Activated CD4-positive, CD25-positive, alpha-beta regulatory T cell (primary cell): ENCODE measurements at places on chromosomes 16 and 17.

DNA sequence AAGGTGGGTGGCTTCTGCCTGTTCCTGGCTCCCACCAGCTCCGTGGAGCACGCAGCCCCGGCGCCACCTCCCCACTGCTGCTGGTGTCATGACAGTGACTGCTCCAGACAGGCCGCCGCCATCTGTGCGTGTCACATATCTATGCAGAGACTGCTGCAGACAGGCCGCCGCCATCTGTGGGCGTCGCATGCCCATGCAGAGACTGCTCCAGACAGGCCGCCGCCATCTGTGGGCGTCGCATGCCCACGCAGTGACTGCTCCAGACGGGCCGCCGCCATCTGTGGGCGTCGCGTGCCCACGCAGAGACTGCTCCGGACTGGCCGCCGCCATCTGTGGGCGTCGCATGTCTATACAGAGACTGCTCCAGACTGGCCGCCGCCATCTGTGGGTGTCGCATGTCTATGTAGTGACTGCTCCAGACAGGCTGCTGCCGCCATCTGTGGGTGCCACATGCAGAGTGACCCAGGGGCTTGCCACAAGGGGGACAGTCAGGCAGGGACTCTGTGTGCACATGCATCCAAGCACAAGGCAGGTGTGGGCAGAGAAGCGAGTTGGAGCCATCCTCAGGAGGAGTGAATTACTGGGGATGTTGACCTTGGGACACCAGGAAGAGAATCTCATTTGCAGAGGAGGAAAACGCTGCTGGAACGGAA, 3.3 kb upstream of the FN3KRP start:
- no peak for DNase-seq

DNA sequence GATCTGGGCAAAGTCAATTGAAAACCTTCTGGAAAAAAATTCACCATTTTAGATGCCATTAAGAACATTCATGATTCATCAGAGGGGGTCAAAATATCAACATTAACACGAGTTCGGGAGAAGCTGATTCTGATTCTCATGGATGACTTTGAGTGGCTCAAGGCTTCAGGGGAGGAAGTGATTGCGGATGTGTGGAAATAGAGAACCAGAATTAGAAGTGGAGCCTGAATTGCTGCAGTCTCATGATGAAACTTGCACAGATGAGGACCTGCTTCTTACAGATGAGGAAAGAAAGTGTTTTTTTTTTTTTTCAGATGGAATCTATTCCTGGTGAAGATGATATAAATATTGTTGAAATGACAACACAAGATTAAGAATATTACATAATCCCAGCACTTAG, 12.9 kb downstream of the ITGAX start:
- no peak for DNase-seq

DNA sequence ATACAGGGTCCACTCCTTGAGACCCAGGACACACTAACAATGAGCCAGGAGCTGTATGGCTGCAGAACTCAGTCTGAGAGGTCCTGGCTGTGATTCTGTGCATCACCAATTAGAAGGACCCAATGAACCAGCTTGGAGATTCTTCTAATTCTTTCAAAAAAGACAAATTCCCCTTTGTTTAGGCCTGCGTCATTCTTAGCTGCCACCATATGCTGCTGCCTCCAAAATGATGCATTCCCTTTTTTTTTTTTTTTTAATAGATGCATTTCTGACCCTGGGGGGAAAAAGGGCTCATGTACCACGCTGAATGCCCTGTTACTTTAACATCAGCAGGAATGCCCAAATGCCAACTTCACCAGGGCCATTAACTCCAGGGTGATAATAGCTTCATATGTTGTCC, 28.5 kb downstream of the EMP2 start:
- no peak for DNase-seq

DNA sequence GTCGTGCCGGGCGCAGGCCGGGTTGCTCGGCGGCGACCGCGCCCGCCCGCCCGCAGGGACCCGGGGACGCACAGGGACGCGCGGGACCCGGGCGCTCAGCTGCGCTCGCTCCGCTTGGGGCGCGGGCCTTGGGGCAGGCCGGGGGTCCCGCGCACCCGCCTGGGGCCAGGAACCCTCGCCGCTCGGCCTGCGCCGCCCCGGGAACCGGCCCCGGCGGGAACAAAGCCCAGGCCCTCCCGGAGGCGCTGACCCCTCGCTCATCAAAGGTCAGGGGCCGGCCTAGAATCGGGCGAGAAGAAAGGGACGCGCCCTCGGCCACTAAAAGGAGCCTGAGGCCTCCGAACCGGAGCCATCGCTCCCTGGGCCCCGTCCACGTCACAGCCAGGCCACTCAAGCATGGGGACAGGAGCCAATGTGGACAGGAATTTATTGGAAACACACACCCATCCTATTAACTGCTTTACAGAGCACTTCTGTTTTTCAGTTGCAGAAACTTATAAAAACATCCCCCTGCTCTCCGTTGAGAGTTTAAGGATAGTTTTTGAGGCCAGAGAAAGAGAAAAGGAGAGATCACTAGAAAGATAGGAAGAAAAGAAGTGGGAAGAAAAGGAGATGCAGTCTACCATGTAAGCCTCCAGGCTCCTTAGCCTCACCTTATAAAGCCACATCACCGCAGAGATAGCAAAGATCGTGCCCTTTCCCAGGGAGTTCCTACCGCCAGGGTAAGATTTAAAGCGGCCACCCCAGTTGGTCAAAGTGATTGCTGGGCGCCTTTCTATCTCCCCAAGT, 558 bp upstream of the ZFHX3 start:
- DNase-seq: no peak

- no peak for DNase-seq
Measured at GRCh38 chr17:20174588-20175265, 165.6 kb downstream of the SPECC1 start.

DNA sequence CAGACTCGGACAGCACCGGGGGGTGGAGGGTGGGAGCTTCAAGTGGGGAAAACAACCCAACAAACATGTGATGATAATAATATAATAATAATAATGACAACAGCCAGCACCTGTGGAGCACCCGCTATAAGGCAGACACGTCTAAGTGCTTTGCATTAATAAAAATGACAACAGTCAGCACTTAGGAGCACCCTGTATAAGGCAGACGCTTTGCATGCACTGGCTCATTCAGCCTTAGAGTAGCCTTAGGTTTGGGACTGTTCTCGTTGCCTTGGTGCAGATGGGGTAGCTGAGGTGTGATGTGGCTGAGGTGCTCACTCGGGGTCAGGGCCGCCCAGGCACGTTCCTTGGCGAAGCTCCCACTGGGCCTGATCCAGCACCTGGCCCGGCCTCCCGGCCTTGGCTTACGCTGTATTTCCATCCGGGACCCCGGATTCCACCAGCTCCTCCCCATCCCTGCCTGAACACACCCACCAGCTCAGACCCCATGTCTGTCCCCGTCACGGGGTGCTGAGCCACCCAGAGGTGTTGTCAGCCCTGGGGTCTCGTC, 144.0 kb upstream of the CIBAR2 start:
- no peak for DNase-seq

GRCh38 chr17:65103431-65103830, 33.7 kb upstream of the RGS9 start:
- DNase-seq: no peak

DNA sequence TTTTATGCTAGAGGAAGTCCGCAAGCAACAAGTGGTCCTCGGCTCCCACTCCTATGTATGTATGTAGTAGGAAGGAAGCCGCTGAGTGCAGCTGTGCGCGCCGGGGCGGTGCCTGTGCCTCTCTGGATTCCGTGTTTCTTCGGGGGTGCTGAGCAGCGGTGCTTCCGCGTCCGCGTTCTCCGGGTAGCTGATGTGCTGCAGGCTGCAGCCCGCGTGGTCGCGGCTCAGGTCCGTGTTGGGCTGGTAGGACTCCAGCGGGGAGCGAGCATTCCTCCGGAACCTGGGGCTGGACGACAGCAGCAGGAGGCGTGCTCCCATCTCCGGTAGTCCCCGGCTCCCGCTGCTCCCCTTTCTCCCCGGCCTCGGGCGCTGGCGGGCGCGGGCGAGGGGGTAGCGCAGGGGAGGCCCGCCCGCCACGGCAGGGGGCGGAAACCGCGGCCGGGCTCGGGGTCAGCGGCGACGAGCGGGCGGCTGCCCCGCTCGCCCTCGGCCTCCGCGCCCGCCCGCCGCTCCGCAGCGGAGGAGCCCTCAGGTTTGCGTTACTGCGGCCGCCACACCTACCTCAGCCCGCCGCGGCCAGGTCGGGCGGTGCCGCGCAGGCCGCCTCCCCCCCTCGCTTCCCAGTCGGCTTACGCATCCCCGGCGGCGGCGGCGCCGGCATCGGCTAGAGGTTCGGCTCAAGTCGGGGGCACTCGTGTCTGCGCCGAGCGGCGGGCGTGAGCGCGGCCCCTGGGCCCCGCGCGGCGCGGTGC, 487 bp downstream of the C17orf67 start:
- DNase-seq: peak; percentile 84

GRCh38 chr16:84891149-84891795, 71.5 kb downstream of the CRISPLD2 start:
- DNase-seq: no peak

DNA sequence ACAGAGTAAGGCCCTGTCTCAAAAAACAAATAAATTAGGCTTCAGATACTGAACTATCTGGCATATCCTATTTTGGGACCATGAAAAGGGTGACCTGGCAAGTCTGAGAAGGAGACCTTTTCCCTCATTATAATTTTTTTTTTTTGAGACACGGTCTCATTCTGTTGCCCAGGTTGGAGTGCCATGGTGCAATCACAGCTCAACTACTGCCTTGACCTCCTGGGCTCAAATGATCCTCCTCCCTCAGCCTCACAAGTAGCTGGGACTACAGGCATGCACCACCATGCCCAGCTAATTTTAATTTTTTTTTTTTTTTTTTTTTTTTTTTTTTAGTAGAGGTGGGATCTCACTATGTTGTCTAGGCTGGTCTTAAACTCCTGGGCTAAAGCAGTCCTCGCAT, 37.3 kb downstream of the PLCG2 start:
- no peak for DNase-seq

DNA sequence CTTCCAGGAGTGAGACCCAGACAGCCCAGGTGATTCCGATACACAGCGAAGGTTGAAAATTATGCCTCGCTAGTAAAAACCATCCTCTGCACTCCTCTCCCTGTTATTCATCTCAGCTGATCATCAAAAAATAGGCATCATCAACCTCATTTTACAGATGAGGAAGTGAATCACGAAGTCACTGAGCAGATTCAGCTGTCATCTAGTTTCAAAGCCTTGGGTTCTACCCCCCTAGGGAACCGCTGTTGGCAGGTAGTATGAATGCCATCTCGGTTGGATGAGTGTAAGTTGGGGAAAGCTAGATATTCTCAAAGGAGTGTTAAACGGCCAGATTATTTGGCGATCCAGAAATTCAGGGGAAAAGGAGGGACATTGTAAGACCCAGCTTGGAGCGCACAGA, 2.0 kb downstream of the CRYM start:
- no peak for DNase-seq
